ENCODE measurements at places on chromosomes 13 and 19.
A peak's percentile ranks its signal among the peaks of the same experiment; 100 is the strongest.

DNA sequence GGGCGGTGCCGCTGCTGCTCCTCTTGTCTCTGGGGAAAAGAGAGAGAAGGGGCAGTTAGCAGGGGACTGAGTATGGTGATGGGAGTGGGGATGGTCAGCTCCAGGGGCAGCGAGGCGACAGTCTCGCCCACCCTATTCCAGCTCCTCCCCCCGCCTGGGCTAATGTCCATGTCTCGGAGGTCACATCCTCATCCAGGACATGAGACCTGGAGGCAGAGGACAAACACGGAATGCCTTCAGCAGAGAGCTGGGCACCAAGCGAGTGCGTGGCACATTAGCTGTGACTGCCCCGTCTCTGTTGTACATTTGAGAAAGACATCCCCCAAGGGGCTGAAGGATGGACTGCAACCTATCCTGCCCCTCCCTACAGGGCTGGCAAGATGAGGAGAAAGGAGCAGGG lies 9.1 kb downstream of the BBC3 start:
- DNase-seq = no peak

- no peak for DNase-seq
These were observed 44.2 kb downstream of the MBNL2 start for GRCh38 chr13:97266332-97266731.

DNA sequence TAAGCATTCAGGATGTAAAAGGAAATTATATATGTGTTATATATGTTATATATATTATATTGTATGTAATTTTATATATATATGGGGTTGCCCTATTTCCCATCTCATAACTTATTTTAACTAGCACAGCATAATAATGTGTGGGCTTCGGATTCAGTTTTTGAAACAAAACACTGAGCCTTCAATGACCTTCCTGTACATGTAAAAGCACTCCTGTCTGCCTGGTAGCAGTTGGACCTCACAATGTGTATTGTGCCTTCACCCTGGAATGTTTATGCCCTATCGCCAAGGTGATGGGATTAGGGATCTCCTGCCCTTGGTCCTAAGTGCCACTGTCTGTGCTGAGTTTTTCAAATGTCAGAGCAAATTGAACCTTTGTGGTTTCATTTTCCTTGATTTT lies 968.8 kb downstream of the TUBA3C start:
- peak; percentile 13 for DNase-seq

GRCh38 chr13:89454681-89455080 lies 1783.5 kb downstream of the SLITRK5 start:
- DNase-seq = no peak

GRCh38 chr13:51435002-51435578 lies 17.7 kb downstream of the INTS6 start:
- DNase-seq = peak; percentile 48

GRCh38 chr19:31146015-31146414 lies 203.2 kb downstream of the TSHZ3 start:
- no peak for DNase-seq

GRCh38 chr13:94660695-94661326 lies 51.5 kb downstream of the SOX21 start:
- peak; percentile 60 for DNase-seq

DNA sequence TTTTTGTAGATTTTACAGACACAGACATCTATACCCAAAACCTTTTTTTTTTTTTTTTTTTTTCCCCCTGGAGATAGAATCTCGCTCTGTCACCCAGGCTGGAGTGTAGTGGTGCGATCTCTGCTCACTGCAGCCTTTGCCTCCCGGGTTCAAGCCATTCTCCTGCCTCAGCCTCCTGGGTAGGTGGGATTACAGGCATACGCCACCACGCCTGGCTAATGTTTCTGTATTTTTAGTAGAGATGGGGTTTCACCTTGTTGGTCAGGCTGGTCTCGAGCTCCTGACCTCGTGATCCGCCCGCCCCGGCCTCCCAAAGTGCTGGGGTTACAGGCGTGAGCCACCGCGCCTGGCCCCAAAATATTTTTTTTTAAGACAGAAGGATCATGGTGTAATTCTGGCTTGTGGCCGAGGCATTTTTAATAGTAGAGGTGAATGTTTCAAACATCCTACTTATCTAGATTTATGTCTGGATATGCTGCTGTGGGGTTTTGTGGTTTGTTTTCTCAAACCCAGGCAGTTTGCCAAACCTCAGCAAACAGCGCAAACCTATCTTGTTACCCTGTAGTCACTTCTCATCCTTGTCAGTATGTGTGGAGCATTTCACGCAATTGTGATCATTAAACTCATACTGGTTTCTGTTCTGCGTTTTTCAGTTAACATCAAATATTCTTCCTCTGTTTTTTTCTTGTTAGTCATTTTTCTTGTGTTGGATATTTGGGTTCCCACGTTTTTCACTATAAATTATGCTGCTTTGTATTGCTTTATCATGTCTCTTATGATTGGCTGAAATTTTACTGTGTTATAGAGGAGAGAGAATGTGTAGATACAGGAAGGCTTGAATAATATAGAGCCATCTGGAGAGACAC lies 36.2 kb upstream of the GARRE1 start:
- peak; percentile 51 for DNase-seq

GRCh38 chr13:24005755-24006281 lies 108.5 kb upstream of the C1QTNF9B start:
- DNase-seq = no peak

- no peak for DNase-seq
These were observed 2.2 kb upstream of the ZNF701 start for GRCh38 chr19:52567921-52568320.

DNA sequence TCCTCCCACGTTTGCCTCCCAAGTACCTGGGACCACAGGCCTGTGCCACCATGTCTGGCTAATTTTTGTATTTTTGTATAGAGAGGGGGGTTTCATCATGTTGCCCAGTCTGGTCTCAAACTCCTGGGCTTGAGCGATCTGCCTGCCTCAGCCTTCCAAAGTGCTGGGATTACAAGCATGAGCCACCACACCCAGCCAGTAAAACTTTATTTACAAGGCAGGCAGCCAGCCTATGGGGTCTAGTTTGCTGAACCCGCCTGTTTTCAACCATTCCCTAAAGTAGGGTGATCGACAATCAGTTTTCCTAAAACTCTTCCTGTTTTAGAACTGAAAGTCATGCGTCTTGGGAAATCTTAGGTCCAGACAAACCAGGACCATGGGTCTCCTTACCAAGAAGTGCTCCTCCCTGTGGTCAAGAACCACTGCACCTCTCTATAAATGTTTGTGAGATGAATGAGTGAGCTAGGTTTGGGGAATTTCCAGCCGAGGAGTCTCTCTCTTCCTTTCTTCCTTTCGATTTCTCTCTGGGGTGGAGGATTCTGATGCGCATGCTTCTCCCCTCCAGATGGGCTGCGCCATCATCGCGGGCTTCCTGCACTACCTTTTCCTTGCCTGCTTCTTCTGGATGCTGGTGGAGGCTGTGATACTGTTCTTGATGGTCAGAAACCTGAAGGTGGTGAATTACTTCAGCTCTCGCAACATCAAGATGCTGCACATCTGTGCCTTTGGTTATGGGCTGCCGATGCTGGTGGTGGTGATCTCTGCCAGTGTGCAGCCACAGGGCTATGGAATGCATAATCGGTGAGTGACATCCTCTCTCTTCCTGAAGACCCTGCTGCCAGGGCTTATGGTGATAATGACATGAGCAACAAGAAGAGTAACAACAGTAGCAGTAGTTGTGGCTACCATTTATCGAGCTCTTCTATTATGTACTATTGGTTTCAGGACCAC lies 38.7 kb downstream of the ADGRE1 start:
- no peak for DNase-seq

- DNase-seq = peak; percentile 14
These were observed 1.2 kb downstream of the S1PR4 start for GRCh38 chr19:3179739-3180293.

GRCh38 chr13:101579281-101579802 lies 126.9 kb downstream of the ITGBL1 start:
- no peak for DNase-seq

- DNase-seq = no peak
These were observed 30.5 kb upstream of the COX7A1 start for GRCh38 chr19:36182612-36183244.

DNA sequence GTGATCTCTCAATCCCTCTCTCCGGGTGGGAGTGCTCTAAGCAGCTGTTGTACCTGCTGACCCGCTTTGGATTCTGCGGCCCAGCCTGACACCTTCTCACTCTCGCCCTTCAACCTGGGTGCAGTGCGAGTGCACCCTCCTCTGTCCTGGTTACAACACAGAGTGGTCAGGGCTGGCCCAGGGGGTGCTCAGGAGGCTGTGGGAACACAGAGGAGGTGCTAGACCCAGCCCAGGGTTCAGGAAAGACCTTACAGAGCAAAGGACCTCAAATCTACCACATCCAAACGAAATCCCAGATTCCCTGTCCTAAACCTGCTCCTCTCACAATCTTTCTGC lies 23.7 kb downstream of the ZNF175 start:
- no peak for DNase-seq

- no peak for DNase-seq
These were observed 5.0 kb downstream of the RDH8 start for GRCh38 chr19:10018263-10018662.

DNA sequence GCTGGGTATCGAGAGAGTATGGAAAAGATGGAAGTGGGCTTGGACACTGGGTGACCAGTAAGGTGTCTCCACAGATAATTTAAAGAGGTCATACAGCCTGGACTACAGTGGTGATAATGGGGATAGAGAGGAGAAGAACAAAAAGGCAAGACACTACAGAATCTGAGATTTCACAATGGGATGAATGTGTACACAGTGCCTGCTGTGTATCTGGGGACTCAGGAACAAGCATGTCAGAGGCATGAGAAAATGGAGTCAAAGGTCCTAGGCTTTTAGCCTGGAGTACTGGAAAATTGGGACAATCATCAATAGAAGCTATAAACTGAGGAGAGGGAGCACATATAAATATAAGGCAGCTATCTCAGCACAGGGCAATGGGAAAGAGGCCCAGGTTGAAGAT lies 69.4 kb downstream of the TSC22D1 start:
- no peak for DNase-seq

DNA sequence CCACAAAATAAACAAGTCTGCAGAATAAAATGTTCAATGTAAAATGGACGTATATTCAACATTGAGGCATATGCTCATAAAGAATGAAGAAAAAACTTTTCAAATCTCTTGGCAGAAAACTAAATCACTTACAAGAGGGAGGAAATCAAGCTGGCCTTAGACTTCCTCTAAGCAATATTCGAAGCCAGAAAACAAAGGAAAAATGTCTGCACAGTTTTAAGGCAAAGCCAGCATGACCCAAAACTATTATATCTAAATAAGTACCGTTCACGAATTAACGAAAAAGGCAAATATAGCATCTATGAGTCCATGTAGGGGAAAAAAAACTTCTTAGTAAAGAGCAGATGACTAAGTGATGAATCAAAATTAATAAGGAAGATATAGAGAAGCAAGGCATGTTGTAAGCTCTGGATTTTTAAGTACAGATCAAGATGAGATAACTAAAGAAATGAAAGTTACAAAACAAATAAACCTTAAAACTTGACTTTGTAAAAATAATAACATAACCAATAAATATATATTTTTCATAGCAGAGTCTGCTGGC lies 101.3 kb downstream of the KCNRG start:
- DNase-seq = no peak

DNA sequence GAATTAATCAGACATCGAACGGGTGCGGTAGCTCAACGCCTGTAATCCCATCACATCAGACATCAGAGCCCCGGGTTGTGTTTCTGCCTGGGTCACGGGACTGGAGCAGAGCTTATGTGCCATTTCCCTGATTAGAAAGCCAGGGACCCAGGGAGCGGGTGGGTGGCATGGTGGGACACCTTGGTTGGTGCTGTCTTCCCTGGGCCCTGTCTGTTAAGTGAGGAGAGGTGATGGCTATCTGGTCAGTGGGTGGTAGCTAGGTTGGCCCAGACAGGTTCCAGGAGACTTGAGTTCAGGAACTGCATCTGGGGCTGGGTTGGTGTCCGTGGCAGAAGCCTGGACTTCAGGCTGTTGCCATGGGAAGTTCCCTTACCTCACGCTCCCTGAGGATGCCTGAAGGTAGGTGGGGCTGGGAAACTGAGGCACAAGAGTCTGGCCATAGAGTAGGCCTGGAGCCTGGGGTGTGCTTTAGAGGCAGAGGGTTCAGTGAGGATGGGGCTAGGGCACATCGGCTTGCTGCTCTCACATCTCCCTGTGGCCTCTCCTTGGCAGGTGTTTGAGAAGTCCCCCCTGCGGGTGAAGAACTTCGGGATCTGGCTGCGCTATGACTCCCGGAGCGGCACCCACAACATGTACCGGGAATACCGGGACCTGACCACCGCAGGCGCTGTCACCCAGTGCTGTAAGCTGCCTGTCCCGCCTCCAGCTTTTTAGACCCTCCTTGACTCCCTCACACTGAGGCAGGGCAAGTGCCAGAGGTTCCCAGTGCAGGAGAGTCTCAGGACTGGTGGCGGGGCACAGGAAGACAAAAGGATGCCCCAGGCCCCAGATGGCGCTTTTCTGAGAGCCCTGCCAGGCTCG lies 2.1 kb downstream of the RPL18A start:
- no peak for DNase-seq

- no peak for DNase-seq
These were observed 54.0 kb upstream of the IRS2 start for GRCh38 chr13:109840201-109840892.

GRCh38 chr13:60112771-60113170 lies 51.0 kb downstream of the DIAPH3 start:
- DNase-seq = no peak

- no peak for DNase-seq
These were observed 8.9 kb downstream of the SARS2 start for GRCh38 chr19:38921420-38922274.

DNA sequence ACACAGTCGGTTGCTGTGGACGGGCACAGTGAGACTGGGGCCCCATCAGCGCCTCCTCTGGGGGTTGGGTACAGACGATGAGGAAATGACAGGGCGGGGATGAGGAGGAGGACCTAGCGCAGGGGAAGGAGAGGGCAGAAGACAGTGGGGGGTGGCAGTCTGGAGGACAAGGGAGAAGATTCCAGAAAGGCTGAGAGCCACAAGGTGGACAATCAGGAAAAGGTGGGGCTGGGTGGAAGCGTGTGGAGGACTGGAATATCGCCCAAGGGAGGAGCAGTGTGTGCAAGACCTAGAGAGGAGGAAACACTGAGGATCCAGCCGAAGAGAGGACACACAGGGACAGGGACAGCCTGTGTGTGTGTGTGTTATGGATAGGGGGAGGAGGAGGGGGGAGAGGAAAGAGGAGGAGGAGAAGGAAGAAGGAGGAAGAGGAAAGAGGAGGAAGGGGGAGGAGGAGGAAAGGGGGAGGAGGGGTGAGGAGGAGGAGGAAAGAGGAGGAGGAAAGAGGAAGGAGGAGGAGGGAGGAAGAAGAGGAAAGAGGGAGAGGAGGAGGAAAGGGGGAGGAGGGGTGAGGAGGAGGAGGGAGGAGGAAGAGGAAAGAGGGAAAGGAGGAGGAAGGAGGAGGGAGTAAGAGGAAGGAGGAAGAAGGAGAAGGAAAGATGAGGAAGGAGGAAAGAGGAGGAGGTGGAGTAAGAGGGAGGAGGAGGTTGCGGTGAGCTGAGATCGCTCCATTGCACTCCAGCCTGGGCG lies 15.8 kb upstream of the GARIN5A start:
- DNase-seq = no peak

All from hematopoietic multipotent progenitor cell treated with erythropoietin and hydrocortisone succinate and interleukin-3 and kit ligand, for 17 days (in vitro differentiated cells).